Stimulated activated CD8-positive, alpha-beta memory T cell treated with anti-CD3 and anti-CD28 coated beads, Interleukin-4, amount 100 ng/mL, for 48 hours (primary cell): ENCODE measurements at places on chromosomes 7 and 10.

- DNase-seq: no peak
Observed at GRCh38 chr10:5665373-5666007, 905 bp downstream of the ASB13 start.

- DNase-seq: no peak
Observed at GRCh38 chr10:34112171-34112782, 702.8 kb downstream of the PARD3 start.

DNA sequence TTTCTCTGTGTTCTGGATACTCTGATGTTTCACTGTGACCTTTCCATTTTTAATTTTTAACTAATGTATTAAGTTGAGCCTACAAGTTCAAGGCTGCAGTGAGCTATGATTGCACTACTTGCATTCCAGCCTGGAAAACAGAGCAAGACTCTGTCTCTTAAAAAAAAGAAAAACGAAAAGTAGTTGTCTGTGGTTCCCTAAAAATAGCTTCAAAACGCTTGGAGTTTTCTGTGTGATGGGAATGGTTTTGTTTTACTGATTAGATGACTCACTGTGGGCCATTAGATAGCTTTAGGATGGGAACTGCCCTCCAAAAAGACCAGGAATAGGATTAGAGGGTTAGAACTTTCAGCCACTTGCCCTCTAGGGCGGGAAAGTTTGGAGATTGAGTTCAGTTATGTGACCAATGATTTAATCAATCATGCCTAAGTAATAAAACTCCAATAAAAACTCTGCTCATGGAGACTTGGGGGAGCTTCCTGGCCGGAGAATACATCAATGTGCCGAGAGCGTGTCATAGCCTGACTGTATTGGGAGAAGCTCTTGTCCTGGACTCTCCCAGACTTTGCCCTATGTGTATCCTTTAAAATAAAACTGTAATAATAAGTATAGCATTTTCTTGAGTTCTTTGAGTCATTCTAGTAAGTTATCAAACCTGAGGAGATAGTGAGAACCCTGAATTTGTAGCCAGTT is 147.1 kb downstream of the LYZL1 start:
- DNase-seq: no peak

- no peak for DNase-seq
Observed at GRCh38 chr10:34291466-34292193, 523.5 kb downstream of the PARD3 start.

DNA sequence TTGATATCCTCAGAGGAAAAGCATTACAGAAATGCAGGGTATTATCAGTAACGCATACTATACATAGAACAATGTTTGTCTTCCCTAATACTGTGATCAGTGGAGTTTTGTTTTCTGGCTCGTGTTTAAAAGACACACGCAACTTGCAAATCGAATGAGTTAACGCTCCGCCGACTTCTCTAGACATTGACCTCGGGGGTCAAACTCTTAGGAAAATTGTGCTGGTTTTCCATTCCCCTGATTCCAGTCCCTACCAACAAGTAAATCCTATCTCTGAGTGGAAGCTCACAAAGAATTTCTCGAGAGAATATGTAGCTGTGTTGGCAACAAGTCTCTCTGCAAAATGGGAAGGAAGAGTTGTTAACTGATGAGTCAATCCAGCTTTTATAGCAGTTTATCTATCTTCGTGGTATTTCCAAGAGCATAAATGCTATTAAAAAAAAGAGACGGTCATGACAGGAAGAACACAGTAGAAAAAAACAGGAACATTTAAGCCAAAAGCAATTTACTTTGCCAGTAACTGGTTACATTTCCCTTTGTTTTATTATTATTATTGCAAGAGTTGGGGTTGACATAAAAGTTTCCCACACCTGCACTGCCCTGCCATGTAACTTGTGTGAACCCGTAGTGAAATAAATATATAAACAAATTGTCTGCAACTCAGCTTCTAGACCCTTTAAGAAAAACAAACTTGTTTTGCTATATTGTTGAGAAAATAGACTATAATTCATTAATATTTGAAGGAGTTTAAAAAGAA is 144.4 kb downstream of the ARID5B start:
- DNase-seq: no peak

DNA sequence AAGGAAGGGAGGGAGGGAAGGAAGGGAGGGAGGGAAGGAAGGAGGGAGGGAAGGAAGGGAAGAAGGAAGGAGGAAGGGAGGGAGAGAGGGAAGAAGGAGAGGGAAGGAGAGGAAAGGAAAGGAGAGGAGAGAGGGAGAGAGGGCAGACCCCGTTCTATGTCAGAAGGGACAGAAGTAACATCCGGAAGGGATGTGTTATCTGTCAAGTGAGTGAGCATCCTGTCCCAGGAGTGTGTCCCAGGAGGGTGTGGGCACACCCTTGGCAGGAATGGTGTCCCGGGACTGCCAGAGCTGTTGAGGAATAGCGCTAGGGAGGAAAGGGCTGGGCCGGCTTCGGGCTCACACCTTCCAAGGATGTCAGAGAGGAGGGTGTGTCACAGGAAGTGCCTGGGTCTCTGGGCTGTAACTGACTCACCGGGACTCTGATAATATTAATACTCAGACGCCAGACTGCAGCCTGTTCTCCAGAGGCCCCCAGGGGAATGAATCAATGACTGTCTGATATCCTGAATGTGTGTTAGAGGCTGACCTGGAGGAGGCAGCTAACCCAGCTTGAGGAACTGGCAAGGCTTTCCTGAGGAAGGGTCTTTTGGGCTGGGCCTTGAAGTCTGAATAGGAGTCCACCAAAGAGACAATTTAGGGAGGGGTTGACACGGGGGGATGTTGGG is 125.6 kb upstream of the TNRC18 start:
- DNase-seq: no peak

DNA sequence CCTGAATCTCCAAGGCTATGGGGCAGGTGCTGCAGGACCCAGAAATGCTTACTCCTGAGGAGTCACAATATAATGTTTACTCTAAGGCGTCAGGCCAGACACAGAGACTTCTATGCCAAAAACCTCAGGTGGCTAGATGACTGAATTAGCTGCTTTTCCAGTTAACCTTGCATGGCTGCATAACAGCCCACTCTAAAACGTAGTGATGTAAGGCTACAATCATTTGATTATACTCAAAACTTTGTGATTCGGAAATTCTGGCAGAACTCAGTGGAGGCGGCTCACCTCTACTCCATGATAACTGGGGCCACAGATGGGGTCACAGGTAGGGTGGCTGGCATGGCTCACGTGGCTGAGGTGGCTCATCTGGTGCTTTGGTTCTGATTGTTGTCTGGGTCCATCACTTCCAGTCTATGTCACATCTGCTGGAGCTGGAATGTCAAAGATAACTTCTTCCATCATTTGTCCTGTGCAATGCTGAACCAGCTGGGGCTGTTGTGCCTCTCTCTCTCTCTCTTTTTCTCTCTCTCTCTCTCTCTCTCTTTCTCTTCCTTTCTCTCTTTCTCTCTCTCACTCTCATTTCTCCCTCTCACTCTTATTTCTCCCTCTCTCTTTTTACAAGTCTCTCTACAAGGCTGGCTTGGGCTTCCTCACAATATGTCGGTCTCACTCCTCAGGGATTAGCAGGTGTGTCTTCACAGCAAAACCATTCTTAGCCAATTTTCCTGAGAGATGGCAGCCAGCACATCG is 11.8 kb downstream of the TMEM72 start:
- peak; percentile 11 for DNase-seq

GRCh38 chr10:132132421-132132841 is 54.3 kb upstream of the DPYSL4 start:
- no peak for DNase-seq
